Activated T-helper 2 cell treated with anti-CD3 and anti-CD28 coated beads, Interferon-gamma antibody, Interleukin-2, Interleukin-4, amounts not matched to agents 10 μg/mL and 5 μg/mL and 100 μg/mL, durations not matched to agents 14 hours and 24 hours and 36 hours (primary cell): ENCODE measurements at places on chromosomes 5 and 9. TPM values are rescaled to one million over a fixed set of nuclear protein-coding genes. Genes with fewer than 3 reads are reported as not detected.

DNA sequence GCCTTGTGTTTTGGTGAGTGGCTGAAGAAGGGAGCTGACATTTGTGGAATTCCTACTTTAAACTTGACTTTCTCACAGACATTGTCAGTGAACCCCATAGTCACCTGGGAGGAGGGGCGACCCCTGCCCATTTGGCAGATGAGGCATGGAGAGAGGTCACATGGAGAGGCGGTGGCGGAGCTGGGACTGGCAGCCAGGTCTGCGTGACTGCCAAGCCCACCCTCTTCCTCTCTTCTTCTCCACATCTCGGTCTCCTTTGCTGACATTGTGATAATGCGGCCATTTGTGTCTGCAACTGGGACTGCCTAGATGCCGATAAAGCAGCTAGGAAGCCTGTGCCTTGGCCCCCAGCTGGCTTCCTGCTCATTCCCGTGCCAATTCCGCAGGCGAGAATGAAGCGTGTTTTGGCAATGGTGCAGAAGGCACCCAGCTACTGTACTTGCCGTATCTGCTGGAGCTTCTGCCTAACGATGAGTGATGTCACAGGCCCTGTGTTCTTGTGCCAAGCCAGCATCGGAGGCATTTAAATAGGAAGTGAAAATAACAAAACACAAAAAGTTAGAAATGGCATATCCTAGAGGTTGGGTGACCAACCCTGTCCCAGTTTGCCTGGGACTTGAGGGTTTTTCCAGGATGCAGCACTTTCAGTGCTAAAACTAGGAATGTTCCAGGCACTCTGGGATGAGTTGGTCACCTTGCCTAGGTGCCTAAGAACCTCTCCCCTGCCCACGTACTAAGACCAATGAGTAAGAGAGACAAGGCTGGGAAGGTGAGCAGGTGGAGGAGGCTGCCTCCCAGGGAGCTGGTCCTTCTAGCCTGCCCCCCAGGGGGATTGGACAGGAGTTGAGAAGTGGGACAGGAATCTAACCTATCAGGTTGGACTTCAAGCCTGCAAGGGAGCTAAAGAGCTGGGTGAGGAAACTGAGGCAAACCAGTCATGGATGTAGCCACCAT, 23.6 kb downstream of the OLFML2A start:
- H3K36me3 ChIP-seq, result no peaks in the 10 kb centered on the region
- peaks cover 8% of the 10 kb centered on the region for H3K27me3 ChIP-seq
- H3K4me1 ChIP-seq, result no peaks in the 10 kb centered on the region
- no peak overlapping the region for H3K4me3 ChIP-seq
- DNase-seq, result no peak
- no peak overlapping the region for H3K27ac ChIP-seq

The GLRA1 gene
- not detected in 2 replicates for total RNA-seq

GRCh38 chr9:37405350-37405749, 17.1 kb upstream of the GRHPR start:
- peaks cover 2% of the 10 kb centered on the region for H3K27me3 ChIP-seq
- peaks cover 14% of the 10 kb centered on the region for H3K4me1 ChIP-seq
- H3K27ac ChIP-seq, result no peak overlapping the region
- DNase-seq, result no peak
- no peaks in the 10 kb centered on the region for H3K36me3 ChIP-seq
- H3K4me3 ChIP-seq, result no peak overlapping the region

- peaks cover 13% of the 10 kb centered on the region for H3K27me3 ChIP-seq
- peaks cover 8% of the 10 kb centered on the region for H3K36me3 ChIP-seq
- DNase-seq, result no peak
- H3K27ac ChIP-seq, result no peak overlapping the region
- H3K4me1 ChIP-seq, result peaks cover 17% of the 10 kb centered on the region
Measured at GRCh38 chr5:163306421-163306820, 131.0 kb upstream of the CCNG1 start.

The ZNF454 gene
- total RNA-seq, result not detected in 2 replicates

The CNTNAP3 gene
- not detected in 2 replicates for total RNA-seq

DNA sequence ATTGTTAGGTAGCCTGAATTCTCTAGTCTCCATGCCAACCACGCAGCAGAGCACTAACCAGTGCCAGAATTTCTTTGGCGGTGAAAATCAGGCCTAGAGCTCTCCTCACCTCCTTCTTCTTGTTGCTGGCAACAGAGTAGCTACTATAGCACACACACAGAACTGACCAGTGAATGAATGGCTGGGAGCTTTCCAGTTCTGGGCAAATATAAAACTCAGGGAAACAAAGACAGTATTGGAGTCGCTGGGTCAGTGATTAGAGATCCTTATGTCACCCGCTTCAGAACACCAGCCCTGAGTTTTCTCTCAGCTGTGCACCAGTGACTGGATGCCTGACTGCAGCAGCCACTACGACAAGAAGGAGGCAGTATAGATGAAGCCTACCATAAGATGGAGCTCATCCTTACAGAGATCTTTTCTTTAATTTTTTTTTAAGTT, 26.9 kb upstream of the FEM1C start:
- peaks cover 27% of the 10 kb centered on the region for H3K27me3 ChIP-seq
- no peak overlapping the region for H3K4me3 ChIP-seq
- H3K27ac ChIP-seq, result no peak overlapping the region
- no peaks in the 10 kb centered on the region for H3K4me1 ChIP-seq
- no peaks in the 10 kb centered on the region for H3K36me3 ChIP-seq
- DNase-seq, result no peak

- no peaks in the 10 kb centered on the region for H3K4me1 ChIP-seq
- no peaks in the 10 kb centered on the region for H3K36me3 ChIP-seq
- no peak for DNase-seq
Measured at GRCh38 chr9:77575785-77576184, 72.3 kb downstream of the GNA14 start.

The PCDHGB2 gene
- 0.85 and 0.91 TPM in 2 replicates for total RNA-seq

DNA sequence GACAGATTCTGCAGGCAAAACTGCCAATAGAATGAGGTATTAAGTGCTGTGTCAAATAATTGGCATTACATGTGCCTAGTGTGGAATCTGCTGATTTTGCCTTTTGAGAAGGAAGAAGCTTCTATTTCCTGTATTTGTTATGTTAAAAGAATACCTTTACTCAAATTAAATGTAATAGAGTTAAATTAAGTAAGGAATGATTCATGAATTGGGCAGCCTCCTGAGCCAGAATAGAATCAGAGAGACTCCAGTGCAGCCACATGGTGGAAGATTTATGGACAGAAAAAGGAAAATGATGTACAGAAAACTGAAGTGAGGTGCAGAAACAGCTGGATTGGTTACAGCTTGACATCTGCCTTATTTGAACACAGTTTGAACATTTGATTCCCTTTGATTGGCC, 464.4 kb upstream of the SEMA6A start:
- no peaks in the 10 kb centered on the region for H3K36me3 ChIP-seq
- H3K4me1 ChIP-seq, result no peaks in the 10 kb centered on the region
- DNase-seq, result no peak
- H3K4me3 ChIP-seq, result no peak overlapping the region
- H3K27ac ChIP-seq, result no peak overlapping the region

GRCh38 chr9:126788634-126789349, 16.0 kb upstream of the ZBTB43 start:
- H3K27me3 ChIP-seq, result peaks cover 35% of the 10 kb centered on the region
- H3K4me1 ChIP-seq, result peaks cover 6% of the 10 kb centered on the region
- H3K36me3 ChIP-seq, result no peaks in the 10 kb centered on the region
- no peak for DNase-seq
- H3K4me3 ChIP-seq, result no peak overlapping the region

DNA sequence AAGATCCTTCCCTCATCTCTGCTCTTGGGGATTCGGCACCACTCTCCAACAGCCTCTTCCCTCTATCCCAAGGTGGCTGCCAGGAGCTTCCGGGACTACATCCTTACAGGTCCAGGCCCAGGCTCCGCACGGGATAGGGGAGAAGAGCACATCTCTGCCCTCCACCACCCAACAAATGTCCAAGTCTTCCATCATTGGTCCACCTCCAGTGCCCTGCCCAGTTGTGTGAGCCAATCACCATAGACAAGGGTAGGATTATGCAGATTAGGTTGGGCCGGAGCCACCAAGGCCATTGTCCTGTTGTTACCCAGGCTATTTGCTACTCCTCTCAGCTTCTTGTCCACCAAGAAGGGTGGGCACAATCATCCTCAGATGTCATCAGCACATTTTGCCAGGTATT, 9.1 kb downstream of the UNC5A start:
- peaks cover 7% of the 10 kb centered on the region for H3K4me1 ChIP-seq
- H3K36me3 ChIP-seq, result no peaks in the 10 kb centered on the region
- DNase-seq, result no peak

The LCN10 gene
- total RNA-seq, result 1.2 and 1.7 TPM in 2 replicates

The JAKMIP2 gene
- total RNA-seq, result 4.1 and 4.9 TPM in 2 replicates

DNA sequence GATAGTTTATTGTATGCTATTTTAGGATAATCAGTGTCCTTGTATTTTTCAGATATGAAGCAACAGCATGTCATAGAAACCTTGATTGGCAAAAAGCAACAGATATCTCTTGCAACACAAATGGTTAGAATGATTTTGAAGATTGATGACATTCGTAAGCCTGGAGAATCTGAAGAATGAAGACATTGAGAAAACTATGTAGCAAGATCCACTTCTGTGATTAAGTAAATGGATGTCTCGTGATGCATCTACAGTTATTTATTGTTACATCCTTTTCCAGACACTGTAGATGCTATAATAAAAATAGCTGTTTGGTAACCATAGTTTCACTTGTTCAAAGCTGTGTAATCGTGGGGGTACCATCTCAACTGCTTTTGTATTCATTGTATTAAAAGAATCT, 14.5 kb downstream of the CCT5 start:
- H3K27ac ChIP-seq, result no peak overlapping the region
- no peak overlapping the region for H3K4me3 ChIP-seq
- peaks cover 62% of the 10 kb centered on the region for H3K36me3 ChIP-seq

DNA sequence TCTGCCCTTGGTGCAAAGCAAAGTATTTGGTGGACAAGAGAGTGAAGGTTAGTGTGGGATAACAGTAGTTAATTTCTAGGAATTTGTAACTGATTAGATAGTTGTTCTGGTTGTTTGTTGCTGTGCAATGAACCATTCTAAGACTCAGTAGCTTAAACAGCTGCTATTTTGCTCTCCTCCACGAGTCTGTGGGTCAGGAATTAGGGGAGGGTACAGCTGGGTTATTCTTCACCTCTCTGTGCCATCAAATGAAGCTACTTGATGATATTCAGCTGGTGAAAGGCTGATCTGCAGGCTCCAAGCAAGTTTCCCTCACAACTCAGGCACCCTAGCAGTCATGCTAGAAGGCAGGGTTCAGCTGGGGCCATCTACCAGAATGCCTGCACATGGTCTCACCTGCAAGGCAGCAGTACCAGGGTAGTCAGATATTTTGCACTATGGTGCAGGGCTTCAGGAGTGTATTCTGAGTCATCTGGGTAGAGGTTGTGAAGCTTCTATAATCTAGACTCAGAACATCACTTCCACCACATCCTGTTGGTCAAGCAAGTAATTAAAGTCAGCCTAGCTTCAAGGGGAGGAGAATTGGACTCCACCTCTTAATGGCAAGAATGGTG, 159.5 kb upstream of the SLC28A3 start:
- no peaks in the 10 kb centered on the region for H3K27me3 ChIP-seq
- DNase-seq, result no peak
- H3K4me3 ChIP-seq, result no peak overlapping the region

- peaks cover 22% of the 10 kb centered on the region for H3K4me1 ChIP-seq
- peaks cover 78% of the 10 kb centered on the region for H3K36me3 ChIP-seq
- H3K27ac ChIP-seq, result no peak overlapping the region
- H3K27me3 ChIP-seq, result no peaks in the 10 kb centered on the region
- H3K4me3 ChIP-seq, result no peak overlapping the region
Measured at GRCh38 chr5:176491101-176491502, 42.9 kb downstream of the FAF2 start.

The SOX30 gene
- 0.11 TPM in 2 replicates for total RNA-seq

The GALNT10 gene
- 31.7 and 35.5 TPM in 2 replicates for total RNA-seq

The PCDHB4 gene
- total RNA-seq, result not detected in 2 replicates

The EPB41L4B gene
- 1.5 and 1.6 TPM in 2 replicates for total RNA-seq

The PCYOX1L gene
- total RNA-seq, result 16.6 and 17.8 TPM in 2 replicates

- DNase-seq, result no peak
- peaks cover 5% of the 10 kb centered on the region for H3K36me3 ChIP-seq
- H3K27me3 ChIP-seq, result no peaks in the 10 kb centered on the region
- H3K4me3 ChIP-seq, result no peak overlapping the region
Measured at GRCh38 chr5:138841531-138841930, 33.6 kb downstream of the LRRTM2 start.

- H3K27me3 ChIP-seq, result no peaks in the 10 kb centered on the region
- no peak overlapping the region for H3K4me3 ChIP-seq
- H3K4me1 ChIP-seq, result peaks cover 3% of the 10 kb centered on the region
Measured at GRCh38 chr9:110807956-110808598, 139.5 kb downstream of the MUSK start.

DNA sequence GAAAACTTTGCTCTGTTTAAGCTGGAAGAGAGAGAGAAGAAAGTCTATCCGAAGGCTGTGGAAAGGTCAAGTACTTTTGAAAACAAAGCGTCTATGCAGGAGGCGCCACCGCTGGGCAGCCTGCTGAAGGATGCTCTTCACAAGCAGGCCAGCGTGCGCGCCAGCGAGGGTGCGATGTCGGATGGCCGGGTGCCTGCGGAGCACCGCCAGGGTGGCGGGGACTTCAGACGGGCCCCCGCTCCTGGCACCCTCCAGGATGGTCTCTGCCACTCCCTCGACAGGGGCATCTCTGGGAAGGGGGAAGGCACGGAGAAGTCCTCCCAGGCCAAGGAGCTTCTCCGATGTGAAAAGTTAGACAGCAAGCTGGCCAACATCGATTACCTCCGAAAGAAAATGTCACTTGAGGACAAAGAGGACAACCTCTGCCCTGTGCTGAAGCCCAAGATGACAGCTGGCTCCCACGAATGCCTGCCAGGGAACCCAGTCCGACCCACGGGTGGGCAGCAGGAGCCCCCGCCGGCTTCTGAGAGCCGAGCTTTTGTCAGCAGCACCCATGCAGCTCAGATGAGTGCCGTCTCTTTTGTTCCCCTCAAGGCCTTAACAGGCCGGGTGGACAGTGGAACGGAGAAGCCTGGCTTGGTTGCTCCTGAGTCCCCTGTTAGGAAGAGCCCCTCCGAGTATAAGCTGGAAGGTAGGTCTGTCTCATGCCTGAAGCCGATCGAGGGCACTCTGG, 32.6 kb downstream of the CD180 start:
- H3K27ac ChIP-seq, result peak overlapping the region; percentile 78
- H3K36me3 ChIP-seq, result peaks cover 34% of the 10 kb centered on the region
- peak overlapping the region; percentile 84 for H3K4me3 ChIP-seq
- no peak for DNase-seq

- peaks cover 13% of the 10 kb centered on the region for H3K27me3 ChIP-seq
- no peak overlapping the region for H3K4me3 ChIP-seq
- no peaks in the 10 kb centered on the region for H3K36me3 ChIP-seq
- no peak overlapping the region for H3K27ac ChIP-seq
- DNase-seq, result no peak
Measured at GRCh38 chr9:99666571-99666970, 155.1 kb upstream of the NR4A3 start.

GRCh38 chr5:141662028-141662427, 10.8 kb upstream of the FCHSD1 start:
- H3K27me3 ChIP-seq, result no peaks in the 10 kb centered on the region
- peaks cover 4% of the 10 kb centered on the region for H3K36me3 ChIP-seq
- DNase-seq, result no peak
- no peak overlapping the region for H3K27ac ChIP-seq

DNA sequence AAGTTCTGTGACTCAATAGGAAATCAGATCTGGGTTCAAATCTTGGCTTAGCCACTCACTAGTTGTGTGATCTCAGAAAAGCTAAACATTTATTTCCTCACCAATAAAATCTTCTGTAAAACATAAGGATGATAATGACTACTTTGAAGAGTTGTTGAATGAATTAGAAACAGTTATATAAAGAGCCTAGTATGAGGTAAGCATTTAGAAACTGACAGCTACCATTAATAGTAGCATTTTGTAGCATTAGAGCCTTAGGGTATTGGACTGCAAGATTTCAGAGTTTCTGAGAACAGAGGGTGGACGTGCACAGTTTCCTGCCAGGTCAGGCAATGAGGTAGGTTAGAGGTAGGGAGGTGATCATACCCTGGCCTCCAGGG, 293.2 kb downstream of the CWC27 start:
- peaks cover 2% of the 10 kb centered on the region for H3K4me1 ChIP-seq
- no peak overlapping the region for H3K4me3 ChIP-seq
- H3K27ac ChIP-seq, result no peak overlapping the region
